SK-N-MC (cell line): ENCODE measurements at places on chromosomes 2 and 18.

DNA sequence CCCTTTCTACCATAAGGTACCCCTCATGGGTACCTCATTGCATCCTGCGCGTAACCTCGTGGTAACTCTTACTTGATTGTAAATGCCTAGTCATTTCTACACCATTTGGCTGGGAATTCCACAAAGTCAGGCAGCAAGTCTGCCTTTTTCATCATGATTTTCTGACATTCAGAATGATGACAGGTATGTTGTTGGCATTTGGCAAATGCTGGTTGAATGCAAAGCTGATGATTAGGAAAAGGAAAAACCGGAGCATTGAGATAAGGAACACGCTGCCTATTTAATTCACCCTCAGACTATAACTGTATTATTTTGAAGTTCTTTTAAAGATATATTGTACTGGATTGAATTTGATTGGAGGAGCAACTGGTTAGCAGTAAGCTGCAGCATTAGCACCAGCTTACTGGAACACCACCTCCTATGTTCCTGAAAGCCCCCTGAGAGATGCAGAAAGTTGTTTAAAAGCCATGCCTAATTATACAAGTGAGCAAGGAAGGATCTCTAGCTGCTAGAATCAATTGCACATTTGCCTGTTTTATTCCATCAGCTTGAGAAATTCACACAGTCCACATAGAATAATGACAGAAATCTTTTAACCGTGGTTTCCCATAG is 520.1 kb downstream of the LRP1B start:
- DNase-seq, result no peak

DNA sequence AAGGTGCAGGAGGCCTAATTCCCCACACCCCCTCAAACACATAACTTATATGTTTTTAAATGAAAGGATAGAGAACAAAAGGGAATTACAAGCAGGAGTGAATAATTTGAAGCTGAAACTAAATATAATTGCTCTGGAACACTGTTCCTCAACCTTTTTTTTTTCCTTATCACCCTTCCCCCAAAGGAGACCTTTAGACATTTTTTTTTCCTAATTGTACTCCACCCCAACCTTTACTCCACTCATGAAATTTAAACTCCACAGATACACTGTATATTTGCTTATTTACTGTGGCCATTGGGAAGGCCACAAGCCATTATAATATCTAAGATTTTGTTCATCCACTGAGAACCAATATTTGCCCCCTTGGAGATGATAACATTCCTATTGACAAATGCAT is 45.4 kb upstream of the PELI1 start:
- no peak for DNase-seq

DNA sequence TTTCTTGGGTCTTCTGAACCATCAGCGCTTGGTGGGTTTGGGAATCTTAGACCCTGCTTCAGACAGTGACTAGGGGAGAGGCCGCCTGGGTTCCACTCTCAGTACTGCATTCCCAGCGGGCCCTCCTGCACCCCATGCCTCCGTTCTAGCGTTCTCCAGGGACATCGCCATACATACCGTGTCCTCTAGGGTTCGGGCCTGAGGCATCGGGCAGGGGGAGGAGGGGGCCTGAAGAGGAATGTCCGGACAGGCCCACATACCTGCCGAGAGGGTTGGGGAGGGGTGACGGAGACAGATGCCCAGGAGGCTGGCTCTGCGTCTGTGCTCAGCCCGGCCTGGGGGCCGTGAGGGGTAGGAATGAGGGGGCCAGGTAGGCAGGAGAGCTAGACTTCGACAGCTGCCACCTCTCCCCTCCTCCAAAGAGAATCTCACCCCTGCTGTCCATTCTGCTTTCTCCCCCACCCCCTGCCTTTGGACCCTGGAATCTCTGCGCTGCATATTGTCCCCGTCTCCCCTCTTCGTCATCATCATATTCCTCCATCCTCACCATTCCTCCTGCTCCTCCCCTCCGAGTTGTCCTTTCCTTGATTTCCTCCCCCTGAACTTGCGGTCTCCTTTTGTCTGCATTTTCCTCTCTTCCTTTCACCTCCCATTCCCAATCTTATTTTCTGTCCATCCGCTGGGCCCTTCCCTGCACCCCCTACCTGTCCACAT is 7.8 kb upstream of the WNT10A start:
- DNase-seq, result no peak

DNA sequence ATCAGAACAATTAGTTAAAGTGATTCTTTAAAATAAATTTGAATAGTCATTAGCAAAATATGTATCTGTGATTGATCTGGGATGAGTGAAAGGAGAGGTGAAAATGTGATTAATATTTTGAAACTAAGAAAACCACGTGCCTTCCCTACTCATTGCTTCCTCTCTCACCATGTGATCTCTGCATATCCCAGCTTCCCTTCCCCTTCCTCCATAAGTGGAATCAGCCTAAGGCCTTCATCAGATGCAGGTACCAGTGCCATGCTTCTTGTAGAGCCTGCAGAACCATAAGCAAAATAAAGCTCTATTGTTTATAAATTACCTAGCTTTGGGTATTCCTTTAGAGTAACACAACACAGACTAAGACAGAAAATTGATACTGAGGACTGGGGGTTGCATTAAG is 11.2 kb upstream of the STAT1 start:
- no peak for DNase-seq

GRCh38 chr2:108268001-108268400 is 20.7 kb upstream of the SULT1C2 start:
- no peak for DNase-seq

DNA sequence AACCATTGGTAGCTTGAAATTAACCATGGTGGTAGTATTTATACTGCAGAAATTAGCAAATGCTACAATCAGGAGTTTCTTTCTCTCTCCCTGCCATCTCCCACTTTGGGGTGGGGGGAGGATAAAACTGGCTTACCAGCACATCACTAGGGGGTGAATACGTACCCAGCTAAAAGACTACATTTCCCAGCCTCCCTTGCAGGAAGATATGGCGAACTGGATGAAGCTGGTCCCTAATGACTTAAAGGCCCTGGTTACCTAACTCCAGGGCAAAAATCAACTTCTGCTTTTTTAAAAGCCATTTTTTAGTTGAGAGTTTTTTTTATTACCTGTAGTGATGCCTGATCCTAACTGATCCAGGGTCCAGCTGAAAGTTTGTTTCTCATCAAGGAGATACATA is 70.3 kb upstream of the RAB12 start:
- no peak for DNase-seq

GRCh38 chr18:58698701-58699193 is 27.5 kb downstream of the MALT1 start:
- DNase-seq, result no peak

- no peak for DNase-seq
Observed at GRCh38 chr2:55616551-55617174, 759 bp downstream of the PPP4R3B start.

DNA sequence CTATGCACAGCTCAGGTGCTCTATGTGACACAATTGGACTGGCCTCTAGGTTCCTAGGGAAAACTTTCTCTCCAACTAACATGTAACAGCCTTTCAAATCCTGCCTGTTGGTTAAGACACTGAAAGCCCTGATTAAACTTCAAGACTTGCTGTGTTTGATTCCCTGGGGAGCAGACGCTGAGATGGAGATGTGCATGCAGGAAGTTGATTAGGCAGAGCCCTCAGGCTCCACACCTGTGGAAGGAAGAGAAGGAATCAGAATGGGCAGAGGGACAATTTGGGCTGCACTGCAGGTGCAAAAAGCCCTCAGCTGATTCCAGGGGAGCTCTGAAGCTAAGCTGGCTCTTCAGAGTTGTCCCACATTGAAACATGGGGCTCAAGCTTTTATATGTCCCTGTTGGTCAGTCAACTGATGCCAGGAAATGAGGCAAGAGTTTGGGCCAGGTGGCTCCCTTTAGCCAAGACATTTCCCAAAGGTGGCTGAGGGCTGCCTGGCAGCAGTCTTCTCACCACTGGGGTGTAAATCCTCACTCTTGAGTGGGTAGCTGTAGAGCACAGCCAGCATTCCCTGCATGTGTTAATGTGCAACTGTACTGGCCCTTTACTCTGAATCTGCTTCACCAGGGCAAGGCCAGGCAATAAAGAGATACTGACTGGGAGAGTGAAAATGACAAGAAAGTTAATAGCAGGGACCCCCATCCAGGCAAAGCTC is 199.5 kb upstream of the DDX18 start:
- no peak for DNase-seq
